ENCODE measurements at places on chromosomes 2 and 18.

DNA sequence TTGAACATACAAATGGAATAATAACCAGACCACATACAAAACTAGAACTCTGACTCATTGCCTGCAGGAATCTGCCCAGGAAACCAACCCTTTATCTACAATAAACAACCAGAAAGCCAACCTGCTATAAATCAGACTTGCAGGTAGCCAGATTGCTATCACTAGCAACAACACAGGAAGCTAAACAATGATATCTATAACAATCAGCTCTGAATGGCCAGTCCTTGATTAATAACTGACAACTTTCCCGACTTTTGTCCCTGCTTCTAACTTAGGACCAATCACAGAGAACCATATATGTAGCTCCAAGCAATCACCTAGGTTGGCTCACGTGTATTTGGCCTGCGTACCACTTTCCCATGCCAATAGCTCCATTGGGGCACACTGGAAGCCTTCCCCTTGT, 470.8 kb downstream of the RIT2 start:
- no peak for DNase-seq

GRCh38 chr18:4986066-4986465, 211.0 kb downstream of the AKAIN1 start:
- DNase-seq = no peak

DNA sequence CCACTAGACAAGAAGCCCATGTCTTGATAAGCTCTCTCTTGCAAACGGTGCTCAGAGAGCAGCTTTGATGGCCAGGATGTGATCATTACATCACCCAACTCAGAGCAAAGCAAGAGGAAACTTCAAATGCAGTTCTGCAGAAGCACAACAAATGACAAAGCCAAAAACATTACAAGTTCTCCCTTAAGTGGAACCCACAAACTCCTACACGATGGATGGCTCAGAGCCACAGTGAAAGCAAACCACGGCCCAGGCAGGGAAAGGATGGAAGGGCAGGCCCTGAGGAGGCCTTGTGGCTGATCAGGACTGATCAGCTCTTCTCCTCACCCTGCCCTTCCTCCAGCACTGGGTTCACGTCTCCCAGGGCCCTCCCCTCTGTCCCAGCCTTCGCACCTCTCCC, 326.4 kb downstream of the EIPR1 start:
- no peak for DNase-seq

DNA sequence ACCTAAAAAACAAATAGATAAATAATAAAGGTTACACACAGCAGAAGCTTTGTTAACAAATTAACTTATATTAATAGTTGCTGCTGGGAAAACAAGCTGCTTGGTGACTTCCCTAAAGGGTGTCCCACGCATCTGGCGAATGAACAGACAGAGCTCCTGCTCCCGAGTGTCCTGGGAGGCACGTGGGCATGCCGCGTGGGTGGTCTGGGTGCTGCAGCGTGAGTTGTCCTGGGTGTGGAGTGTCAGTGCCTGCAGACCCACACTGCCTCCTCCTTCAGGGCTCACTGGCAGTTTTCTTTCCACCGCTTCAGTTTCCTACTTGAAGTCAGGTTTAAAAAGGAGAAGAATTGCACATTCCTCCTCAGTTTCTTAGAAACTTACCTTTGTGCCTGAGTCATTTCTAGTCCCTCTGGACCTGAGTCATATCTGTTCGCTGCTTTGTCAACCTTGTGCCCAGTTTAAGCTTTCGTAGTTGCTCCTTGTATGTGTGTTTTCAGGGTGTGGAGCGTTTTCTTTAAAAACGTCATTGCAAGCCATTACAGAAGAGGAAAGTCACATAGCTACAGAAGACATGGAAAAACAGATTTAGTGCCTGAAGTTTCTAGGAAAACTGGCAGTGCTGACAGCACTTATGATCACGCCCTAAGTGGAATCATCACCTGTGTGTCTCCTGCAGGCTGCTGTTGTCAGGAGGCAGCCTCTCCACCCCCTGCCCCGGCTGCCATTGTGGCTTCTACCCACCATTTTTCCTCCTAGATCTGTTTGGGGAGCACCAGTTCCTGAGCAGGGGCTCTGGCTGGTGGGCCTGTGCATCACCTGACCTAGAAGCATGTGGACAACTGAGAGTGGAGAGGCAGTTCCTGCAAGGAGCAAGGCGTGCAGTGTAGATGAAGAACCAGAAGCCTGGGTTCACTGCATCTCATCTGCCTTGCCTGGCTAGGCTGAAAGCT, 24.5 kb downstream of the IMPA2 start:
- no peak for DNase-seq

- DNase-seq = no peak
Observed at GRCh38 chr2:100068395-100068794, 74.0 kb downstream of the AFF3 start.

GRCh38 chr2:207833251-207833751, 63.6 kb upstream of the FZD5 start:
- DNase-seq = no peak

DNA sequence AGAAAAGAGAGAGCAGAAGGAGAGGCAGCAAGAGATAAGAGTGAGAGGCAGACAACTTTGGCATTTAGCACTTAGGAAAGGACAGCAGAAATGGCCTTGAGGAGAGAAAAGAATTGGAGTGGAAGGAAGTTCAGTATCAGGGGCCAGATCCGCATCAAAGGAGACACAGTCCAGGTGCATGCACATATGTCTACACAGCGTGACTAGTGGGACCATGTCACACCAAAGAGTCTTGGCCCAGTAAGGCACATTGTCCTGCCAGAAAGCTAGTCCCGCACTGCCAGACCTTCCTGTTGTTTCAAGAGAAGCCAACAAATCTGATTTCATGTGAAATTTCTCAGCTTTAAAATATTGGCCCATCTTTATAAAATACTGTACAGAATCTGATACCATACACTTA, 8.5 kb upstream of the STK39 start:
- DNase-seq = no peak

- DNase-seq = peak; percentile 41
Observed at GRCh38 chr2:215711471-215712034, 275.7 kb upstream of the FN1 start.

DNA sequence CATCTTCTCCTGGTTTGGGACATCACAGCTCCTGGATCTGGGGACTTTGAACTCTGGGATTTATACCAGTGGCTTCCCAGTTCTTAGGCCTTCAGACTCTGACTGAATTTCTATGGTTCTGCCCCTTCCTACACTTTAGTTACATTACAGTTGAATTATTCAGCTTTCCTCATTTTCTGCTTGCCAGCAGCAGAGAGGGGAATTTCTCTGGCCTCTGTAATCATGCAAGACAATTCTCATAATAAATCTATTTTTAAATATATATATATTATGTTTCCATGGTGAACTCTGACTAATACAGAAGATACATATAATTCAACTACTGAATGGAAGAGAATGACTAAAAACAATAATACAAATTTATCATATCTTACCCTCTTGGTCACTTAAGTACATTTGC, 1478.6 kb upstream of the ACVR2A start:
- no peak for DNase-seq

- DNase-seq = no peak
Observed at GRCh38 chr2:98085649-98086048, 1.3 kb upstream of the VWA3B start.

DNA sequence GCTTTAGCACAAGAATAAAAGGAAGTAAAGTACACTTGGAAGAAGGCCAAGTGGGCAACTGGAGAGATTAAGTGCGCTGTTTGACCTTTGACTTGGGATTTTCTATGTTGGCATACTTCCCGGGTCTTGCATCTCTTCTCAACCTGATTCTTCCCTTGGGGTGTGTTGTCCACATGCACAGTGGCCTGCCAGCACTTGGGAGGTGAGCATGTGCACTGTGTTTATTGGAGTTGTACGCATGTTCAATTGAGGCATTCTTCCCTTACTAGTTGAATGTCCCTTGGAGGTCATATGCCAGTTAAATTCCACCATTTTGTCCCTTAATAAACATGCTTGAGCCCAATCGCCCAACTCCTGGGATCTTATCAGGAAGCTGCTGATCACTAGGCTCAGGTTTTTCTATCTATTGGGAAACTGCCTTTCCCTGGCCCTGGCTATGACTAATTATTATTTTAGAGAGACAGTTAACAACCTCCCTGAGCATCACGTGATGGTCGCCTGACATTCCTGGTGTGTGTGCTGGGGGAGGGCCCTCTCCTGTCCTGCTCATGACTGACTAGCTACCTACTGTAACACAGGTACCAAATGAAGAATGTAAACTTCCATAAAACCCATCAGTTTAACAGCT, 62.5 kb upstream of the RAPGEF4 start:
- DNase-seq = no peak

DNA sequence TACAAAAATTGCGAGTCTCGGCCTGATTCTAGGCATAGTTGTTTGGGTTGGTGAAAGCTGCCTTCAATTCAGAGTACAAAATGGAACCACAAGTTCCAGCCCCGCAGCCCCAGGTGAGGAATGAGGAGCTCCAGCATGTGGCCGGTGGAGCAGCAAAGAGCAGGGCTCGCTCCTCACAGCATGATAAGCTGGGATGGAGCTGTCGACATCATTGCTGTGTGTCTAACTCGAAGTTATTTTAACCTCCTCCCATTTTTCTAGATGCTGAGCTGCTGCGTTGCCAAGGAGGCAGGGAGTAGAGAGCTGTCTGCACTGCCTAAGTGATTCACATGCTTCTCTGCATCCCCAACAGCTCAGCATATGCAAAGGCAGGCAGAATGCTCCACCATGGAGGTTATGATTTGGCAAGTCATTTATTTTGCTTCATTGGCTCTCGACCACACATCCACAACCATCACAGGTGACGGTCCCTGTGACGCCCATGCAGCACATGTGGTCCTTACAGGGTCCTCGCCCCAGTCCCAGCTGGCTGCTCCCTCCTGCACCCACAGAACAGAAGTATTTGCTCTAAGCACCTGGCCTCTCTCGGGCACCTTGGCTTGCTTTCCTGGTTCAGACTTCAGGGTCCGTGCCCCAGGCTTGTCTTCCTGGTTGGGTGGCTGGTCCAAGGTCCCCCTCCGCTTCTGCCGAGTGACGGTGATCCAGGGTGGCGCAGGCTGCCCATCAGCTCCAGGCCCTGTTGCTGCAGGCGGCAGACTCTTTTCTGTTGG, 66.0 kb upstream of the MGAT4A start:
- no peak for DNase-seq

- DNase-seq = no peak
Observed at GRCh38 chr2:59920961-59921360, 632.5 kb downstream of the BCL11A start.

- no peak for DNase-seq
Observed at GRCh38 chr2:39114771-39115170, 6.1 kb downstream of the SOS1 start.

GRCh38 chr2:11753886-11754699, 7.7 kb downstream of the LPIN1 start:
- DNase-seq = peak; percentile 28

DNA sequence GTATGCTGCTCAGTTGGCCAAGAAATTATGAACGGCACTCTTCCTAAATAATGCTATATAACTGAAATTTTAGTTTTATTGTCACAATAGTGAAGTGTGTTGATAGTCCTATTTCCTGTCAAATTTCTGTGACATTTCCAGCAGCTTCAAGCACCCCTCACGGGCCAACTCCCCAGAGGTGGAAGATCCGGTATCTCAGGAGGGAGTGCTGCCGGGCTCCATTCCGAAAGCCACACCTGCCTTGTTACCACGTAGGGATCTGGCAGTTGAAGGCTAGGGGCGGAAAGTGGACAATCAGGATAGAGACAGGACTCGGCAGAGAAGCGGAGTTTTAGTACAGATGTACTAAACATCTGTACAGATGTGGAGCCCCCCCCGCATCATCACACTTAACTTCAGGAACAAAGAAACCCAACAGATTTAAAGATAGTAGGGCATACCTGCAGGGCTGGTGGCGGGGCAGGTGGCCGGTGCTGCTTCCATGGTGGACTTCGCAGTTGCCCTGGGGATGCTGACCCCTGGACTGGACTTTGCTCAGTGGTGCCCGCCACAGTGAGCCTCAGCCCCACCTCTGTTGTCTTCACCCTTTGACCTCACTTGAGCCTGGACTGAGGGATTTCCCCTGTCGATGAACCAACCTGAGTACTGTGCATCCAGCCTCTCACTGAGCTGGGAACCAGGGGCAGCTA, 22.3 kb downstream of the ASAP2 start:
- no peak for DNase-seq

DNA sequence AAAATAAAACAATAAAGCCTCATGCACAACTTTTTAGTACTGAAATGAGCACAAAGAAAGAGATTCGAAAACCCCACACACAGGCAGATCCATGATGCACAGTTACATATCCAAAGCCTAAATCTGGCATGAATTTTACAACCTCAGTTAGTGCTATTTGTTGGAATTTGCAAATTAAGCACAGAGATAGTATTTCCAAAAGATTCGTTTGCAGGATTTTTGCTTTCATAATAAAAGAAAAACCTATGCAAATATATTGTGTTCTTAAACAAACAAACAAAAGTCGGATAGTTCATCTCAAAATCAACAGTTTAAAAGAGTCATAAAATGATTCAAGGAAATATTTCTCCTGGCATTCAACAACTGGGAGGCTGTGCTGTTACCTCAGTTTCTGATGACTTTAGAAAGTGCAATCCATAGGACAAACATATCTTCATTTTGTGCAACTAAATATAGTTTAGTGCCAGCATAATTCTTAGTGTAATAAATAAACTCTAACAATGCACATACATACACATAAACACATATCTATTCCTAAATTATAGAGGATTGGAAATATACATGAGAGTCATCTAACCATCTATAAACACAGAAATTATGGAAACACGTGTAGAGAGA, 10.8 kb downstream of the PAX3 start:
- no peak for DNase-seq

DNA sequence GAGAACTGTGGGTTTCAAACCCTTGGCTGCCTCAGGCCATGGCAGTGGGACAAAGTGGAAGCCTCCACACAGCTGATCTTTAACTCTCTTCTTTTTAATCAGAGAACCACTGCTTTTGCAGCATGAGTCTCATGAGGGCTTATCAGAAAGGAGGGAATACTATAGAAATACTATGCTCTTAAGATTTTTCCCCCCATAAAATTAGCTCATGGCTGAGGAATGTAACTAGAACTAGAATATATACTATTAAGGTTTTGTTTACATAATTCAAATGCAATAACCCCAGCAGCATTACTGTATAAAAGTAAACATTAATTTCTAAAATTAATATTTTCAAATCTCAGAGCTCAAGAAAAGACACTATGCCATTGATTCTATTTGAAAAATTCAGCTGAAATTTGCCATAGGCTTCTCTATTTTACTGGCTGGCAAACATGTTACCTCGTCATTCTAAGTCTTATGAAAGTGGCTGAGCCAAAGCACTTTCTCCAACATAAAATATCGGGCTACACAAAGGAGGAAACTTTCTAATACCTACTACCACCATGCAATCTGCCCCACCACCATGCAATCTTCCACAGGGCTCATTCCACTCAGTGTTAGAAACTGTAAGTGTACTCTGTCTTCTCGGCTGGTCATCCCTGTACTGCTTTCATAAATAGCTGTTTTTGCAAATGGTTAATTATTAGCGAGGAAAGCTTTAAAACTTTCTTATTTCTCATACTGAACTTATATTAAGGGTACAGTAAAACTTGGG, 42.5 kb downstream of the WDR35 start:
- DNase-seq = no peak

All from SJSA1 (cell line).